Stimulated activated naive B cell treated with anti-CD40 and anti-IgM and Interleukin-4, amounts not matched to agents 10 μg/mL and 1 μg/mL and 100 μg/mL, for 72 hours (primary cell): ENCODE measurements at places on chromosomes 4 and X.

DNA sequence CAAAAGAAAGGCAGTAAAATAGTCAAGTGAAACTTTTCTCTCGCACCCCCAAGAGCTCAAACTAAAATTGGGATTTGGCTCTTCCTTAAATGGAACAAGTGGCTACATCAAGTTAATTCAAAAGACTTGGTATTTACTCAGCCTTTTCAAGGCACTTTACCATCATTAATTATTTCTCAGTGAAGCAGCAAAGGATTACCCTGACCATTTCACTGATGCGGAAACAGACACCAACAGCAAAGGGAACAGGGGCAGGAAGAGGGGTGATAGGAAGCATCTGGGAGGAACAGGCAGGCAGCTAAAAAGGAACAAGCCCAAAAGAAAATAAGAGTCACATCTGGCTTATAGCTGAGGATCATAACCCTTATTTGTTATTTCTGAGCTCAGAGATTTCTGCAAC lies 2.7 kb downstream of the SCML2 start:
- H3K4me1 ChIP-seq = peaks cover 13% of the 10 kb centered on the region
- no peak overlapping the region for H3K4me3 ChIP-seq
- DNase-seq = no peak
- peaks cover 15% of the 10 kb centered on the region for H3K27me3 ChIP-seq

DNA sequence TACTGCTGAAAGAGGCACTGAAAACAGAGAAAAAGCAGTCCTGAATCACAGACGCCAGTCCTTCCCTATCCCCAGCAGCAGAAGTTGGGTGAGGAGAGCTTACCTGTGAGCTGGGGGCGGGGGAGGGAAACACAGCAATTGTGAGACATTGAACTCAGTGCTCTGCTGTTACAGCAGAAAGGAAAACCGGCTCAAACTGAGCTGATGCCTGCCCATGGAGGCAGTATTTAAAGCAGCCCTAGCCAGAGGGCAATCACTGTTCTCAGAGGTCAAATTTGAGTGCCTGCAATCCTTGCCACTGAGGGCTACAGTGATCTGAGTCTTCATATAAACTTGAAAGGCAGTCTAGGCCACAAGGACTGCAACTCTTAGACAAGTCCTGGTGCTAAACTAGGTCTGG lies 220.7 kb downstream of the GRXCR1 start:
- H3K27ac ChIP-seq = no peak overlapping the region
- no peaks in the 10 kb centered on the region for H3K4me1 ChIP-seq
- peaks cover 3% of the 10 kb centered on the region for H3K27me3 ChIP-seq
- no peaks in the 10 kb centered on the region for H3K36me3 ChIP-seq
- DNase-seq = no peak

DNA sequence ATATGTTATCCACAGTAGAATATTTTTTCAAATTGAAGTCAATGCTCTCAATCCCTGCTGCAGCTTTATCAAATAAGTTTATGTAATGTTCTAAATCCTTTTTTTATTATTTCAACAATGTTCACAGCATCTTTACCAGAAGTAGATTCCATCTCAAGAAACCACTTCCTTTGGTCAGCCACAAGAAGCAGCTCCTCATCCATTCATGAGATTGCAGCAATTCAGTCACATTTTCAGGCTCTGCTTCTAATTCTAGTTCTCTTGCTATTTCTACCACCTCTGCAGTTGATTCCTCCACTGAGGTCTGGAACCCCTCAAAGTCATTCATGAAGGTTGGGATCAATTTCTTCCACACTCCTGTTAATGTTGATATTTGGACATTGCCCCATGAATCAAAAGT lies 2301.3 kb upstream of the TENM3 start:
- no peaks in the 10 kb centered on the region for H3K27me3 ChIP-seq
- H3K4me3 ChIP-seq = no peak overlapping the region
- no peak for DNase-seq

GRCh38 chrX:34146906-34147305 lies 14.8 kb upstream of the FAM47A start:
- H3K4me1 ChIP-seq = no peaks in the 10 kb centered on the region
- DNase-seq = no peak
- no peak overlapping the region for H3K4me3 ChIP-seq
- no peaks in the 10 kb centered on the region for H3K27me3 ChIP-seq
- no peaks in the 10 kb centered on the region for H3K36me3 ChIP-seq

GRCh38 chrX:151082077-151082948 lies 94.1 kb upstream of the GPR50 start:
- H3K4me3 ChIP-seq = no peak overlapping the region
- peaks cover 21% of the 10 kb centered on the region for H3K27me3 ChIP-seq
- H3K36me3 ChIP-seq = no peaks in the 10 kb centered on the region
